ENCODE measurements at places on chromosomes 1 and 21.

DNA sequence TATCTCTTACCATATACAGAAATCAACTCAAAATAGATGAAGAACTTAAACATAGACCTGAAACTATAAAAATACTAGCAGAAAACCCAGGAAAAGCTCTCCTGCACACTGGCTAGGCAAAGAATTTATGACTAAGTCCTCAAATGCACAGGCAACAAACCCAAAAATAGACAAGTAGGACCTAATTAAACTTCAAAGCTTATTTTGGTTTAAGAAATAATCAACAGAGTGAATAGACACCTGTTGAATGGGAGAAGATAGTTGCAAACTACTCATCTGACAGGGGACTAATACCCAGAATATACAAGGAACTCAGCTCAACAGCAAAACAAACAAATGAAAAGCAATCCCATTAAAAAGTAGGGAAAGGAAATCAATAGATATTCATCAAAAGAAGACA, 40.7 kb downstream of the WARS2 start:
- no peak for DNase-seq

- no peak for DNase-seq
Observed at GRCh38 chr1:204990721-204991341, 52.2 kb upstream of the CNTN2 start.

GRCh38 chr1:5464366-5464765, 527.9 kb downstream of the NPHP4 start:
- DNase-seq = no peak

DNA sequence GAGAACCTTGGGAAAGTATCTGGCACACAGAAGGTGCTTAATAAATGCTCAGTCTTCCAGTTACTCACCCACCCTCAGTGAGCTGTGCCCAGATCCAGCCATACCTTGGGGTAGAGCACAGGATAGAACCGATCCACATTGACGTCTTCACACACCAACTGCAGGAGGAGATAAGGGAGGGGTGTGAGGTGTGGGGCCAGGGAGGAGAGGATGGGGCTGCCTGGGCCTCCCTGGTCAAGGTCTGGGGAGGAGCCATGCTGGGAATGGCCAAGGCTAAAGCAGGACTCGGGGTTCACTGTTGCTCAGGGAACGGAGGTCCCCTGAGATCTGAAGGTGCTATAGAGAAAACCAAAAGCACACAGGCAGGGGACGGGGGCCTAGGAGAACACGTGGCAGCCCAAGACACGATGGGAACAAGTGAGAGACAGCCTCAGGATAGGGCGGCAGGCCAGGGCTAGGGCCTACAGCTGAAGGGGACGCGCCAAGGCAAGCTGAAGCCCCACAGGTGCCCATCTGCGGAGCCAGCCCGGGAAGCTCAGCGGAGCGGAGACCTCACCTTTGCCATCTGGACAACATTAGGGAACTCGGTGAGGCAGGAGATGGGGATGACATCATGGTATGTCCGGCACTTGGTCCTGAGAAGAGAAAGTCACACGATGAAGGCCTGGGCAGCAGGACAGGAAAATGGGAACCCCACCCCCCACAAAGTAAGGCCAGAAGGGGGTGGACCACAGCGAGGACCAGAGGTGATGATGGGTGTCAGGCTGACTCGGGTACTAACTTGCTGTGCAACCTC, 55.9 kb downstream of the RAP1GAP start:
- no peak for DNase-seq

GRCh38 chr21:14740692-14741091, 194.6 kb upstream of the SAMSN1 start:
- DNase-seq = peak; percentile 4

DNA sequence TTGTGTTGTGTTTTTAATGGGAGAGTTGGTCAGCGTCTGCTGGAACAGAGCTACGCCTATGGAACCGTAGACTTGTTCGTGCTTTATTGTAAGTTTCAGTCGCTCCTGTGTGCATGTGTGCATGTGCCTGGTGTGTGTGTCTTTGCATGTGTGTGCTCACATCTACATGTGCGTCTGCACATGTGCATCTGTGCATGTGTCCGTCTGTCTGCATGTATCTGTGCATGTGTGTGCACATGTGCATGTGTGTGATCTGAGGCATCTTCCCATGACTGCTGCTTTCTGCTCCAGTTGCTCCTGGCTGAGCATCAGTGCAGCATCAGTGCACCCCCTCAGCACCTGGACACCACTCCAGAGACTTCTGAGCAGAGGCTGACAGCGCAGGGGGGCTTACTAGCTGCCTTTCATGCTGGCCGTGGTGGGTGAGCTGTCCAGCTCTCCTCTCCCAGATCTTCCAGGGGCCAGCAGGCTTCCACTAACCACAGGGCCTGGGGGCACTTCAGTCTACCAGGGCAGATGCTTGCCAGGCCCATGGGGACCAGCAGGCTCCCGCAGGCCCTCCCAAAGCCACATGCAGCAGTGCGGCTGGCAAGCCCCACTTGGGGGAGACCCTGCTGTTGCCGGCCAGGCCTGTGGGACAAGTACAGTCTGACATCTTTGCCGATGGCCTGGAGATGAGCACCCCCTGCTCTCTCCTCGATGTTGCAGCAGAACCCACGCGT, 47.8 kb upstream of the PCBP3 start:
- no peak for DNase-seq

DNA sequence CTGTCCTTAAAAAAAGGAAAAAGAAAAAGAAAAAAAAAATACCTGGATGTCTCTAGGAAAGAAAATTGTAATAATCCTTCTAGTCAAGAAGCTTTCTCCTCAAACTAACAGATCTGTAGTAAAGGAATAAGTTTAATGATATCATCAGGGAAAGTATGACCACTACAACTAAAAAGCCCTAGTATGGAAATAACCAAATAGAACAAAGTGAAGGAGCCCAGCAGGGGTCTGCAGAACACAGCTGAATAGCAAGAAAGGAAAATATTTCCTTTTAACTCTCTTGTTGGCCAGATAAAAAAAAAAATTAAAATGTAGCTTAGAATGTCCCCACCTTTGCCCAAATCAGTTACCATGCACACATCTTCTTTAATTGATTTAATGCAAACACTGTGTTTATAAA, 43.2 kb downstream of the PRRX1 start:
- DNase-seq = no peak

- DNase-seq = peak; percentile 19
Observed at GRCh38 chr1:1841575-1841995, 49.3 kb downstream of the GNB1 start.

DNA sequence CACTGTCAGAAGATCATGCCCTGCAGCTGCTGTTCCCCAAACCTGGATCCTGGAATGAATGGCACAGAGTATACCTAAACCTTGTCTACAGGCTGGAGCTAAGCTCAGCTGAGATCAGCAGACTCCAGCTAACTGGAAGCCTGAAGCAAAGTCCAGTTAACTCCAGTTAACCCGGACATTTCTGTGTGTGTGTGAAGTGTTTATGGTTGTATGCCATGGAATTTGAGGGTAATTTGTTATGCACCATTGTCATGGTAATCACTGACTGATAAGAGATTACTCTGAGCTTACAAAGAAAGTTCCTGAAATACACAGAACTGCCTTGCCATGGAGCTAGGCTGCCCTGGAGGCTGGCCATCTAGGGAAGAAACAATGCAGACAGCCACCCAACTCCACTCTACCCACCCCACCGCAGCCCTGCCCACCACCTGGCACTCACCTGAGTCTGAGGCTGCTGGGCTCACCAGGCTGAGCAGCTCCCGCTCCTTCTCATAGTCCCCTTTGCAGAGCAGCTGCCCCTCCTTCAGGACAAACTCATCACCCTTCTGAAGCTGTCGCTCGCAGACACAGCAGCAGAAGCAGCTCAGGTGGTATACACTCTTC, 107.4 kb downstream of the LMX1A start:
- no peak for DNase-seq

DNA sequence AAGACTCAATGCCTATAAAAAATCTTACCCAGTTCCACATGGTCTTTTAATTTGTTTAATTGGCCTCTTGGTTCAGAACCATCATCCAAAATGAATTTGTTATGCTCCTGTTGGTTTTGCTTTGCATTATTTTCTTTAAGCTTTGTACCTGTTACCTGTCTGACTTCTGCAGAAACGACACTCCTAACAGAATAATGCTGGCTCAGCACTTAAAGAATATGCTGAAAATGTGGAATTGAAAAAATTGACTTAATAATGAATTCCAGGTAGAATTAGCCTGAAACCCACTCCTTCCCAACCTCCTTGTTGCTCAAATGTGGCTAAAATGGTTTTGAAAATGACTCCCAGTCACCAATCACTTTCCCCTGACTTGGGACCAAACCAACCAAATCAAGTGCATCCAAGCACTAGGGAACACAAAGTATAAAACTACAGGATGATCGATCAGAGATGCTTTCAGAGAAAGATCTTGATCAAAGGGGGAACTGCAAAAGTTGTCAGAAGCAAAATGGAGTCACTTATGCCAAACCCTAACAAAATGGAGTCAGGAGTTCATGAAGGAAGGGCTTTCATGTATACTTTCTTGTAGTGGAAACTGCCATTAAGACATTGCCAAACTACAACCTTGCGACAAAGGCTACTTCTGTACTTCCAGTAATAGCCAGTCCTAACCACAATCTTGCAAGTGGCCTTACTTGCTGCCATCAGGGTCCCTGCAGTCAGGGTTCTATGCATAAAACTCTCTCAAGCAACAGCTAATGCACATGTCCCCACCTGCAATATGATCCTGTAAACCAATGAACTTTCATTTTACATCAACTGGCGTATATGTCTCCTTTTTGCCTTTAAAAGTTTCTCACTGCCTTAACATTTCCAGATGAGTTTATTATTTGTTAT, 5.4 kb downstream of the GBP7 start:
- DNase-seq = no peak

DNA sequence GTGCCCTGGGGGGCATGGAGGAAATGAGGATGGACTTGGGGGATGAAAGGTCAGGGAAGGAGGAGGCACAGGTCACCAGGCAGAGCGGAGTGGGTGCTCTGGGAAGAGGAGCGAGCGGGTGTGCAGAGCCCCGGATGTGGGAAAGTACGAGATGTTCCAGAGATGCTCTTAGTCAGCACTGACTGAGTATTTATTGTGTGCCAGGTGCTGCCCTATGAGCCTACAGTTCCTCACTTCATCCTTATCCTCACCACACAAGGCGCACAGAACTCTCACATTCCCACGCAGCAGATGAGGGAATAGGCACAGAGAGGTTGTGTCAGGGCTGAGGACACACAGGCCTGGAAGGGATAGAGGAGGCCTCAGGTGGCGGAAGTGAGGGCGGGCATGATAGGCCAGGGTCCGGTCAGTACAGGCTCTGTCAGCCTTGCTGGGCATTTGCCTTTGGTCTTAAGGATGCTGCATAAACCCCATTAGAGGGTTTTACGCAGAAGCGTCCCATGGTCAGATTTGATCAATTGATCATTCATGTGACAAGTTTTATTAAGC, 77.3 kb downstream of the ARHGEF10L start:
- no peak for DNase-seq

GRCh38 chr21:36092681-36093080, 22.9 kb downstream of the CBR1 start:
- DNase-seq = peak; percentile 15

- DNase-seq = peak; percentile 58
Observed at GRCh38 chr1:145918992-145919939, 749 bp upstream of the PEX11B start.

DNA sequence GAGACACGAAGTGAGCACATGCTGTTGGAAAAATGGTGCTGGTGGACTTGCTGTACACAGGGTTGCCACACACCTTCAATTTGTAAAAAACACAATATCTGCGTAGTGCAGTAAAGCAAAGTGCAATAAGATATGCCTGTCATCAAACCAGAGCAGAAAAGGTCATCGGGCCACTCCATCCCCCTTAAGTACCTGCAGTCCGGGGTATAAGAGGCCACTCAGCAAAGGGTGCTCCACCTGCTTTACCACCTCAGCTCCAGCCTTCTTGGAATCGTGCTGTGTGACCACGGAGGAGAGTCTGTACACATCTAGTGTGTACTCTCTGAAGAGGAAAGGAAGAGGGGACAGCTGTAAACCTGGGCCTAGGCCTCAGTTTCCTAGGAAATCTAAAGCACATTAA, 10.9 kb downstream of the YARS1 start:
- DNase-seq = no peak

DNA sequence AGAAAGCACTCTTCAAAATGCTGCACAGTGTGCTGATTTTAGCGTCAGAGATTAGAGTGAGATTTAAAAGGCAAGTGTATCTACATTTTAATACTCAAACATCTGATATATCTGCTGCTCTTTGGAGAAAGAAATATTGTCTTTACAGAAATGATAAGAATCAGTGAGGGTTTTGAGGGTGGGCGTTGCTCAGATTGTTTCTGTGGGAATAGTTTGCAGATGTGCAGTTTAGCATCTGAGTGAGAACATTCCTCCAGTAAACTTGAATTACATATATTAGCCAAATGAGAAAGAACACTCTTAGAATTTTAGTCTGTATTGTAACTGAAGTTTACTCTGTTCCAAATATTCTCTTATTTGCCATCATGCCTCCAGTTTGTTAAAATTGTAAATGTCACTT, 549.2 kb downstream of the NEGR1 start:
- DNase-seq = no peak

DNA sequence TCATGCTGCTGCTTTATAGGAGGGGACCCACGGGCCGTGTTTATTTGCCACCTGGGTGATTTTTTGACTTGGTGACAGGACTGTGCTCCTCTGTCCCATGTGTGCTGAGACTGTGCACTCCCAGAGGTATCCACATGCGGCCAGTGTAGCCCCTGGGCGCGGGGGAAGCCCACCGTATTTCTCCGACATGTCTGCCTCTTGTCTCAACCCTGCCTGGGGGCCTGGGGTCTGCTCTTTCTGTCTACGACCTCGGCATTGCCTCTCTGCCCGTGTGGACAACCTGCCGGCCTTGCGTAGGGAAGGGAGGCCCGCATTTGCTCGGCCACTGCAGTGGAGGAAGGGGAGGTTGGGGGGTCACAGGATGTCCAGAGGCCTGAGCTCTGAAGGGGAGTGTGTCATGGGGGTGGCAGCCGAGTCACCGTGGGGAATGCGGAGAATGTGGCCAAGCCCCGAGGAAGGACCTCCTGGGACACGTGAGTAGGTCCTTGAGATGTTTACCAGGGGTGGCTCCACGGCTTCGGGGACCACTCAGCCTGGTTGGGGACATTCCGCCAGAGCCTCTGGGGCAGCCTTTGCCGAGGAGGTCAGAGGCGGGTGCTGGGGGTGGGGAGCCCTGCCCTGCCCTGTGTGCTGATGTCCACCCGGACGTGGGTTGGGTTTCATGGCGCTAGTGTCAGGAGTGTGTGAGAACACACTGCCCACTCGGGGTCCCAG, 11.0 kb downstream of the PRKCZ start:
- peak; percentile 44 for DNase-seq
